ENCODE measurements at places on chromosomes 2 and 18.

DNA sequence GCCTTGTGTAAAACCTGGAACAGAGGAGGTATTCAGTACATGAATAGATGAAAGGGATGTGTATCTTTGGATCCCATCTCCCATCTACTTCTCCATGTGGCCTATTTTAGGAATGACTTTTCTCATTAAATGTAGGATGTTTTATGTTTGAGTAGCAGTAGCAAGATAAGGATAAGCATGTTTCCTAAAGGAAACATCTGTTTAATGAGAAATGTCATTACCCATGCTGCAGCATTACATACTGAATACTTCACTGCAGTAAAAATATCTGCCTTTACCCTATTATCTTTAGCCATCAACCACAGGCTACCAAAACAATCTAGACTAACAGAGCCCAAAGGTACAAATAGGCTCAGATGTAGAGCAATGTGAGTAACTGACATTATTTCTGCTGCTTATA lies 419.2 kb upstream of the CYRIA start:
- DNase-seq, result no peak

- DNase-seq, result no peak
Measured at GRCh38 chr2:16745466-16745865, 79.8 kb upstream of the CYRIA start.

GRCh38 chr2:90221300-90221651 lies 1529.8 kb downstream of the RPIA start:
- DNase-seq, result no peak

DNA sequence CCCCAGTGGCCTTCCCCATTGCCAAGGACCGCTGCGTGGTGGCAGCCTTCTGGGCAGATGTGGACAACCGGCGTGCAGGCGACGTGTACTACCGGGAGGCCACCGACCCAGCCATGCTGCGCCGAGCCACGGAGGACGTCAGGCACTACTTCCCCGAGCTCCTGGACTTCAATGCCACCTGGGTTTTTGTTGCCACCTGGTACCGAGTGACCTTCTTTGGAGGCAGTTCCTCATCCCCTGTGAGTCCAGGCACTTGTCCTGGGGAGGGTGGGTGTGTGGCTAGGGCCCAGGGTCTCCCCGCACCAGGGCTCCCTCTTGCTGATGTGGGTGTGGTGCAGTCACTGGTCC lies 31.9 kb downstream of the SNED1 start:
- no peak for DNase-seq

GRCh38 chr2:74498500-74499266 lies 720 bp downstream of the LBX2 start:
- no peak for DNase-seq

DNA sequence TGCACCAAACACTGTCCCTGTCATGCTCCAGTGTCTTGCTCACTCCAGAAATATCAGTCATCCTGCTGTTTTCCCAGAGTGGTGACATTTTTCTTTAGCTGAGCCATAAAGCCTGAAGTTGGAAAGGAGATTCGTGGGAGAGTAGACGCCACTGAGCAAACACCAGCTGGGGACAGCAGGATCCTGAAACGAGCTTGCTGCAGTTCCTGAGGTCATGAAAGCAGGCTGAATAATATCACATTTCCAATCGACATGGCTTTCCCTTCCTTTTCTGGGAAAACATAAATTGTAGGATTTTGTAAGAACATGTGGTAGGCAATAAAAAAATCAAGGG lies 276.4 kb downstream of the CDCA7 start:
- DNase-seq, result peak; percentile 53

- no peak for DNase-seq
Measured at GRCh38 chr18:70028734-70029133, 81.1 kb upstream of the CD226 start.

- no peak for DNase-seq
Measured at GRCh38 chr18:3478262-3478978, 28.4 kb downstream of the TGIF1 start.

GRCh38 chr2:230447455-230448451 lies 31.8 kb downstream of the SP100 start:
- DNase-seq, result no peak

DNA sequence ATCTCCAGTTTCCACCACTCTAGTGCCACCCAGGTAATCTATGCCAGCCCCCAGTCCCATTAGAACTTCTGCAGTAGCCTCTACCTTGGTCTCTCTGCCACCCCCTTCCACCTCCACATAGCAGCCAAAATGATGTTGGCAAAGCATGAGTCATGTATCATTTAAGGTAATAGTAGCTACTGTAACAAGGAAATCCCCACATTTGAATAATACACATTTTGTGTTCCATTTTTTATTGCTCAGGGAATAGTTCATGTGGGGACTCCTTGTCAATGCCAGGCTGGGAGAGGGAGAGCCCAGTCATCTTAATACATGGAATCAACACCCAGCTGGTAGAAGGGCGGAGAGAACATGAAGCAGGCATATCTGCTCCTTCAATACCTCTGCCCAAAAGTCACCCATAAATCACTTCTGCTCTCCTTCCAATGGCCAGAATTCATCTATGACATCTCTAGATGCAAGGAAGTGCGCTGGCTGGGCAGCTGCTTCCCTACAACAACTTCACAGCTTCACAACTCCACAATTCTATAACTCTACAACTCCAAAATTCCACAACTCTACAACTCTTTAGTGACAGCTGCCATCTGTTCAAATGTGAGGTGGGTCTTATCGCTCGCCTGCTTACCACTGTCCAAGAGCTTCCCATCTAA lies 70.6 kb upstream of the GLS start:
- no peak for DNase-seq

DNA sequence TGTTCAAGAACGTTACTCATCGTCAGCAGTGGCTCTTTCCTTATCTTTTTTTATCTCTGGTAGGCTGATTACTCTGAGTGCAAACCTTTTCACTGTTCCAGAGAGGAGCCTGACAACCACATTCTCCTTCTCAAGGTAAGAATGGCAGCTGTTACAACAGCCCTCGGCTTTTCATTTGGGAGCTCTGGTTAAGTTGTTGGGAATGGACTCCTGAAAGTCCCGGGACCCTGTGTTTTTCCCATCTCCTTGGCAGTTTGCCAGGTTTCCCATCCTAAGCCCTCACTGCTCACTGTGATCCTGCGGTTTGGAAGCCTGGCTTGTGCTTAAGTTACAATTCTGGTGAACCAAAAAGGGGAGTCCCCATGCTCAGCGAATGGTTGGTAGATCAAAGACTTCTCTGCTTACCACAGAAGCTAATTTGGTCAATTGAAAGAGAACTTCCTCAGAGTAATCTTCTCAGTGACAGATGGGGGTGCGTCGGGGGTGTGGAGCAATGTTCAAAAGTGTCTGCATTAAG lies 122.3 kb downstream of the LYPD6B start:
- DNase-seq, result peak; percentile 35

DNA sequence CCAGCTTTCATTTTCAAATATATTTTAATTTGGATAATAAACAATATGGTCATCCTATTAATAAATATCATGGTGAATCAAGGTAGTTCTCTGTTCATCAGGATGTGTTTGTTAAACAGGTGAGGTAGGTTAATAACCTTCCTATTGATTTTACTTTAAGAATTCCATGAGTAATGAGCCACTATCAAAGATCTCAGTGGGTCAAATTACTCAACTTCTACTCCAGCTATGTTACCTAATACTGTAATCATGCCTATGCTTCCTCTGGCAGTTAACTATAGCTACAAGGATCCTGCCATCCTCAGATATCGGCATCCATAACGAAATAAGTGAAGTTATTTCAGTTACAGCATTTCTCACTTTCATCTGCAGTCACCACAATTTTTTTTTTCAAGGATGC lies 289.6 kb upstream of the SLC8A1 start:
- DNase-seq, result no peak

GRCh38 chr2:39434233-39434897 lies 2.7 kb downstream of the MAP4K3 start:
- DNase-seq, result no peak

- no peak for DNase-seq
Measured at GRCh38 chr2:242017086-242017485, 147.6 kb downstream of the RTP5 start.

DNA sequence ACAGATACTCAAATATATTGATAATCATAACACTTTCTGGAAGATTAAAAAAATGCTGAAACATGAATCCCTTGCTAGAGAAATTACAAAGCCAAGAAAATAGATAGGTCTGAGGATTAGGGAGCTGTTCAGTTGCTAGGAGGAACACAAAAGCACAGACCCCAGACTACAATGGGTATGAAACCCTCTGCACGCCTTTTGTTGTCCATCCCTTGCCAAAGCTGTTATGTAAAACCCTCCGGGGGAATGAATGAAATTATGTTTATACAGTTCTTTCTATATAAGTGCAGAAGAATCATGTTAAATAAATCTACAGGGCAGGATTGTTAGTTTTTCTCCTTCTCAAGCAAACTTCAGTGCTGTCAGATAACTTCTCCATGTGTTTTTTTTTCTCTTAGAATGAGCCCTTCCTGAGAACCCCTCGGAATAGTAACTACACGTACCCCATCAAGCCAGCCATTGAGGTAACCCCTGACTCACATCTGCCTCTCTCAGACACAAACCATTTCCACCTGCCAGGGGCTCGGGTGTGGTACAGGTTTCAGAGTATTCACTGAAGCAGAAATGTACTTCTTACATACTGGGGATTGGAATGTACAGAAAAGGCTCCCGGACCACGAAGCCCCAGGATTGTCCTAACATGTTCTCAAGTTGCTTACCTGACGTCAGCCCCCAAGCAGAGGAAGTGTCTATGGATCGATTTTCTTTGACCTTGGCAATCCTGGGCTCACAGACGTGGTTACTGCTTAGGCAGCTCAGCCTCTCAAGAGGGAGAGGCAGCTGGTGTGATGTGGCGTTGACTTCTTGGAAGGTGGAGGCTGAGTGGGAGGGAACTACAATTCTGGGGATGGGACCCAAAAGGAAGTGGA lies 118.0 kb downstream of the PLB1 start:
- peak; percentile 45 for DNase-seq

GRCh38 chr18:75211002-75211621 lies 515 bp downstream of the TSHZ1 start:
- peak; percentile 46 for DNase-seq

- no peak for DNase-seq
Measured at GRCh38 chr2:209642146-209642820, 129.3 kb upstream of the UNC80 start.

GRCh38 chr2:105580870-105581554 lies 163.7 kb upstream of the NCK2 start:
- peak; percentile 5 for DNase-seq

- no peak for DNase-seq
Measured at GRCh38 chr18:32868406-32868805, 95.6 kb upstream of the KLHL14 start.

GRCh38 chr2:101998896-101999789 lies 7.4 kb downstream of the IL1R2 start:
- no peak for DNase-seq

- DNase-seq, result no peak
Measured at GRCh38 chr2:231795525-231796327, 9.5 kb downstream of the COPS7B start.

DNA sequence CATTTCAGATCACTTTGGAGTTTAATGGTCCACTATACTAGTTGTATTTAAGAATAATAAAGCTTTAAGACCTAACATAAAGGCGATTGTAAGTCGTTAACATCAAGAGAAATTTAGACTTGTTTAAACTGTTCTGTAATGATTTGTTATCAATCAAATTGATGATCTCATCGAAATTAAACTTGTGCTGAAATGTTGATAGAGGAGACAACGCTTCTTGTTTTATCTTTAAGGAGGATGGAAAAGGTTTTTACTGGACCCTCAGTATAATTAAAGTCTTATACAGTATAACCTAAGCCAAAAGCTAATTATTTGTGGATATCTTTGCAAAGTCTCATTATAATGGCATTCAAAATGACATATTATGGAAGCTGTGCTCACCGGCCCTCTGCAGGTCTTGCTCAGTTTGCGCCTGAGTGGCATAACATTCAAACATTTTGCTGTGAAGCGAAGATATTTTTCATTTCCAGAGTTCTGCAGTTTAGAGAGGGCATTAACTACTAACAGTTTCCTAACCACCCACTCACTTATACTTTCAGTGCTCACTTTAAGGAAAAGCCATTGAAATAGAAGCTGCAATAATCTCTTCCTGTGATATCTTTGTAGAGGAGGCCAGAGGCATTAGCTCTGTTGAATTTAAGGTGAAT lies 1.4 kb upstream of the SERTAD2 start:
- DNase-seq, result no peak

DNA sequence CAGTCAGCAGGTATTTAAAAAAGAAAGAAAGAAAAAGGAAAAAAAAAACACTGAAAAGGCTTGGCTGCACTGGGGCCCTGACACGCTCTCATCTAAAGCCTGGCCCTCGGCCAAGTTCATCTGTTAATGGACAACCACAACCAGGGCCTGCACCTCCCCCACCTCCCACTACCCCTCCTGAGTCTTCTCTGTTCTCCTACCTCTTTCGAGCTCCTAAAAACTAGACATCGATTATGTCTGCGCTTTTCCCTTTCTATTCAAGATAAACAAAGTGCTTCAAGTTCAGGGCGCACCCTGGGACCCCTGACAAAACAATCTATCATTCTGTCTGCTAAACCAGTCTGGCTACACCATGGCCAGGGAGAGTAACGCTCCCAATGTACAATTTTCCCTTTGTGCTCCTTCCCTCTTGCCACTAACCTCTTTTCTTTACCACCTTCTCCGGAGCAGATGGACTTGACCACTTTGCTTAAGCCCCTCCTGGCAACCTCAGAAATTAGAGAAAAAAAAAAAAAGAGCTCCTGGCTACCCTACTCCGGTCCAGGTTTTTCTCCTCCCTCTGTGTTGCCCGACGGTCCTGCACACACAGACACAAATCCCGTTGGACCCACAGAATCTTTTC lies 22.7 kb downstream of the BCL11A start:
- peak; percentile 64 for DNase-seq

DNA sequence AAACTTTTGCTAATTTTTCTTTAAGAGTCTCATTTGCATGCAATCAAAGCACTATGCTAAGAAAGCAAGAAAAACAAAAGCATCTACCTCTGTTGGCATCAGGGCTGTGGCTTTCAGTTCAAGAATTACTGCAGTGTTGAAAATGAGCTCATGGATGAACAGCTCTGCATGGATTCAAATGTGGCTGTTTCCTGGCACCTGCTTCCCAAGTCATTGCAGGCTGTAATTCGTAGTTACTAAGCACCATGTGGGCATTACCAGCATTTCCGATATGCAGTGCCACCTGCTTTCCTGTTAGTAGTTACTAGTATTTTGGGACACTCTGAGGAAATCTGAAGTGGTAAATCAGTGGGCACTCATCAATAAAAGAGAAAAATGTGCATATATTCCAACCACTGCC lies 37.8 kb upstream of the FAM110C start:
- no peak for DNase-seq

GRCh38 chr18:13566941-13567746 lies 159.2 kb downstream of the FAM210A start:
- DNase-seq, result no peak

Measured in femur (tissue), 1 donor.